ENCODE measurements at places on chromosomes 6 and 20.

- DNase-seq = no peak
Measured at GRCh38 chr6:97805596-97805995, 522.6 kb upstream of the MMS22L start.

- DNase-seq = no peak
Measured at GRCh38 chr20:43448748-43449535, 8.8 kb upstream of the SRSF6 start.

DNA sequence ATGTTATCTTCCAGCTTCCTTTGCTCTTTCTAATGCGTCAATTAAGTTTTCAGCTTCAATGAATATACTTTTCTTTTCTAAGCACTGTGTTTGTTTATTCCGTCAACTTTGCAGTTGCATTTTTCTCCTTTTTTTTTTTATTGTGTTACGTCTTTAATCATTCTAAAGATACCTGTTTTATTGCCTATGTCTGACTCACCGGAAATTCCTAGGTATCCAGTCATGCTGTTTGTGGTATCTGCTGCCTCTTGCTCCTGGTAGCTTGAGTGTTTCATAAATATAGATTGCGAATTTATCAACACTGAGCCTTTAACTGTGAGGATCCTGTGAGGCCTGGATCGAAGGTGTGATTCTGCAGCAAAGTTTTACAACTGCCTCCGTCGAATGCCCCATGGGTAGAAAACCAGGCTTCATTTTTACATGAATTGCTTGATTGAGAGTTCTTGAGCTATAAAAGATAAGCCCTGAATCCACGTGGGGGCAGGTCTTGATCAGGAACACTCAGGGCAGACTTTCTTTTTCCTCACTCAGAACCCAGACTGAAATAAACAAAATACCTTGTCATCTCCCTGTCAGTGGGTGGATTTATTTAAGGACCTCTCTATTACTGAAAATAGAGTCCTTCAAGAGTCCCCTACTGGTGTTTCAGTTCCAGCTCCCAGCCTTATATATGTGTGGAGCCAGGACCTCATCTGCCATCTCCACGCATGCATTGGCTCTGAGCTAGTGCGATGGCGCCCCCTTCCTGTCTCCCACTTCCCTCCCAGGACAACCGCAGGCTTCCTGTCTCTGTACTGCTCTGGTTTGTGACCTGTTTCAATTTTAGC, 60.1 kb upstream of the LRRC1 start:
- no peak for DNase-seq

- no peak for DNase-seq
Measured at GRCh38 chr6:32079566-32080290, 29.4 kb downstream of the TNXB start.

DNA sequence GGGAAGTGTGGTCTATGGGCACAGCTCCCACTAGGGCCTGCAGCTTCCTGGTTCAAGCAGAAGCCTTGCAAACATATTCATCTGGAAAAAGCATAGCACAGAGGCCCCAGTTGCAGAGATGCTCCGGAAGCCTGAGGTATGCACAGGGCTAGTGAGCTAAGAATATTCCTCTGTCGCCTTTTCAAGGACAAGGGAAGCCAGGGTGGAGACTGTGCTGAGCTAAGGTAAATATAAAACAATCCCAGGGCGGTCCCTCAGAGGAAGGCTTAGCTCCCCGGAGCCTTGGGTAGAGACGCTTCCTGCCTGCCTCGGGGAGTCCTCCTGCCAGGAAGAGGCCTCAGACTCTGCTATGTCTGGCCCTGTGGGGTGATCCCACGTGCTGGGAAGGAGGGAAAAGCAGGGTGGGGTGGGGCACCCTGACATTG, 134.8 kb upstream of the FOXA2 start:
- no peak for DNase-seq

DNA sequence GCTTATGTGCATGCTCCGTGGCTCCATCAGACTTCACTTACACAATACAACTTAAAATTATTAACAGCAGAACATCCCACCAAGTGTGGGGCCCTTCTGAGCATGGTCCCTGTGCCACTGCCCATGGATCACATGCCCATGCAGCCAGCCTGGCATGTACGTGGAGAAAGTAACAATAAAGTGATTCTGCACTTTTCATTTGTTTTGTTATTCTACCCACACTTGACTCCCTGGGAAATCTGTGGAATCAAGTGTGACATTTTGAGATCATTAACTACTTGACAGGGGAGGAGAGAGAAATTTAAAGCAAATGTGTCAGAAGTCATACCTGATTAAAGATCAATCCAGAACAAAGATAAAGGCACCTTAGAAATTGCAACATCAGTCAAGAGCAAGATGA, 112.0 kb downstream of the ISM1 start:
- DNase-seq = no peak

DNA sequence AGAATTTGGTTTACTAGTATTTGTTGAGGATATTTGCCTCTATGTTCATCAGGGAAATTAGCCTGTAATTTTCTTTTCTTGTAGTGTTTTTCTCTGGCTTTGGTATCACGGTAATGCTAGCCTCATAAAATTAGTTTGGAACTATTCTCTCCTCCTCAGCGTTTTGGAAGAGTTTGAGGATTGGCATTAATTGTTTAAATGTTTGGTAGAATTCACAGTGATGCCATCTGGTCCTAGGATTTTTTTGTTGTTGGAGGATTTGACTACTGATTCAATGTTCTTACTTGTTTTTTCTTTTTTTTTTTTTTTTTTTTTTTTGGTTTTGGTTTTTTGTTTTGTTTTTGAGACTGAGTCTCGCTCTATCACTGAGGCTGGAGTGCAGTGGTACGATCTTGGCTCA, 156.2 kb upstream of the BTBD3 start:
- no peak for DNase-seq

- no peak for DNase-seq
Measured at GRCh38 chr6:20708367-20709124, 174.3 kb downstream of the CDKAL1 start.

All from activated T-helper 1 cell treated with anti-CD3 and anti-CD28 coated beads, Interleukin-2, amount 50 U/mL, for 16 hours (primary cell).